ENCODE measurements at places on chromosomes 6 and 20.

- H3K27me3 ChIP-seq: no peaks in the 10 kb centered on the region
- H3K36me3 ChIP-seq: peaks cover 24% of the 10 kb centered on the region
- H3K4me3 ChIP-seq: no peak overlapping the region
- DNase-seq: no peak
Observed at GRCh38 chr6:38067263-38067980, 247.9 kb downstream of the ZFAND3 start.

- H3K27me3 ChIP-seq: no peaks in the 10 kb centered on the region
- peaks cover 8% of the 10 kb centered on the region for H3K4me1 ChIP-seq
- peaks cover 67% of the 10 kb centered on the region for H3K36me3 ChIP-seq
- no peak overlapping the region for H3K27ac ChIP-seq
Observed at GRCh38 chr20:51461306-51461705, 81.2 kb downstream of the NFATC2 start.

GRCh38 chr6:279341-280029 is 12.8 kb upstream of the DUSP22 start:
- no peaks in the 10 kb centered on the region for H3K27me3 ChIP-seq
- DNase-seq: peak; percentile 57
- H3K36me3 ChIP-seq: no peaks in the 10 kb centered on the region
- no peak overlapping the region for H3K27ac ChIP-seq

GRCh38 chr6:82614518-82614917 is 250.9 kb downstream of the TPBG start:
- no peaks in the 10 kb centered on the region for H3K4me1 ChIP-seq
- H3K27me3 ChIP-seq: no peaks in the 10 kb centered on the region

GRCh38 chr6:48961781-48962415 is 501.2 kb downstream of the MMUT start:
- DNase-seq: no peak
- no peaks in the 10 kb centered on the region for H3K27me3 ChIP-seq
- H3K4me1 ChIP-seq: no peaks in the 10 kb centered on the region
- H3K4me3 ChIP-seq: no peak overlapping the region
- no peaks in the 10 kb centered on the region for H3K36me3 ChIP-seq
- H3K27ac ChIP-seq: no peak overlapping the region

DNA sequence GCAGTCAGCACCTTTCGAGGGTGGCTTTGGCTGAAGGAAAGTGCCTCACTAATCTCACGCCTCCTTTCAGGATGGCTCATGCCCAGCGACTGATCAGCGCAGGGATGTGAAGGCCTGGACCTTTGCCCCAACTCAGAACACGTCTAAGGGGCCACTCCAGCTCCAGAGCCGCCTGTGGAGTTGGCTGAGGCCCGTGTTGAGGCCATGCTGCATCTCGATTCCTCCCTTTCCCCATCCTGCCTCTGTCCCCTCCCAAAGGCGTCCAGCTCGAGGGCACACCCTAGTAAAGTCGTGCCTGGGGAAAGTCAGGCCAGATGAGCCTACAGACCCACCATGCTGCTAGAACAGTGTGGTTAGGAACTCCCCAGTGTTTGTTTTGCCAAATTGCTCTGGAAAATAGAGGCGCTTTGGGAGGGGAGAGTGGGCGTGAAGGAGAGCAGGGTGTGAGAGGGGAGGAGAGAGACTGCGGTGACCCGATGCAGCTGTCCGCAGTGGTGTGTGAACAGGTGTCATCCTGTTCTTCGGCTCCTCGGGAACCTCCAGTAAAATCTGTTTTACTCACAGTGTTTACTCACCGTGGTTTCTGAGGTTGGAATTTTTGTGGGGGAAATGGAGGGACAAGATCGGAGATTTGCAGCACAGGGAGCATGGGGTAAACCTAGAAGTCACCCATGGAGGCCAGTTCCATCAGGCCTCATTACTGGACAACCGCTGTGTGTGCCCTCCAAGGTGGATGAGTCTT is 85.0 kb upstream of the PMEPA1 start:
- no peak for DNase-seq
- H3K4me3 ChIP-seq: no peak overlapping the region
- no peaks in the 10 kb centered on the region for H3K36me3 ChIP-seq
- H3K4me1 ChIP-seq: no peaks in the 10 kb centered on the region
- no peaks in the 10 kb centered on the region for H3K27me3 ChIP-seq
- no peak overlapping the region for H3K27ac ChIP-seq

DNA sequence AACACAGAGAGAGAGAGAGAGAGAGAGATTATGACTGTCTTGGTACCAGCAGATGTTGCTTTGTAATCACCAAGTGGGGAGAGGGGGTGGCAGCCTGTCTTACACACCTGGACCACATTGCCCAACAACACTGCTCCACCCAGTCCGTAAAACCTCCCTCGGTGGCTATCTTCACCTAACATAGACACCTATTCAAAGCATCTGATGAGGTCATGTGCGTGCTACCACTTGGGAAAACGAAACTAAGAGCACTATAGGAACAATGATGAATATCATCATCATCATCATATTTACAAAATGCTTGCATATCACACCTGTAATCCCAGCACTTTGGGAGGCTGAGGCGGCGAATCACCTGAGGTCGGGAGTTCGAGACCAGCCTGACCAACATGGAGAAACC is 24.1 kb upstream of the SALL4 start:
- no peak overlapping the region for H3K4me3 ChIP-seq
- no peaks in the 10 kb centered on the region for H3K36me3 ChIP-seq
- no peaks in the 10 kb centered on the region for H3K4me1 ChIP-seq
- no peak for DNase-seq
